Islet precursor cell (in vitro differentiated cells): ENCODE measurements at places on chromosomes 2 and 18.

DNA sequence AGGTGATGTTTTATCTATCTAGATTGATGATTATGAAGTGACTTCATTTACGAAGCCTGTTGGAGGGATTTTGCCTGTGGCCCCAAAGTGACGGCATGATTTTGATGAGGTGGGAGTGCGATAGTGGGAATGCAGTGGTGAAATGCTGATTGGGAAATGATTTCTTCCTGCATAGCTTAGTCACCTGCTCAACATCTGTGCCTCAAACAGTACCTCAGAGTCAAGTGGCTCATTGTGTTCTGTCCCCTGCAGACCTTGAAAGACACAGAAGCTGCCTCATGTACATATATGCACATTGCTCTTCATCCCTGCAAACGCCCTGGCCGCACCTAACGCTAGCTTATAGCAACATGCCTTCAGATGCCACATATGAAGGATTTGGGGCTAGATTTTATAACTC is 201.2 kb downstream of the TPGS2 start:
- no peak for DNase-seq

DNA sequence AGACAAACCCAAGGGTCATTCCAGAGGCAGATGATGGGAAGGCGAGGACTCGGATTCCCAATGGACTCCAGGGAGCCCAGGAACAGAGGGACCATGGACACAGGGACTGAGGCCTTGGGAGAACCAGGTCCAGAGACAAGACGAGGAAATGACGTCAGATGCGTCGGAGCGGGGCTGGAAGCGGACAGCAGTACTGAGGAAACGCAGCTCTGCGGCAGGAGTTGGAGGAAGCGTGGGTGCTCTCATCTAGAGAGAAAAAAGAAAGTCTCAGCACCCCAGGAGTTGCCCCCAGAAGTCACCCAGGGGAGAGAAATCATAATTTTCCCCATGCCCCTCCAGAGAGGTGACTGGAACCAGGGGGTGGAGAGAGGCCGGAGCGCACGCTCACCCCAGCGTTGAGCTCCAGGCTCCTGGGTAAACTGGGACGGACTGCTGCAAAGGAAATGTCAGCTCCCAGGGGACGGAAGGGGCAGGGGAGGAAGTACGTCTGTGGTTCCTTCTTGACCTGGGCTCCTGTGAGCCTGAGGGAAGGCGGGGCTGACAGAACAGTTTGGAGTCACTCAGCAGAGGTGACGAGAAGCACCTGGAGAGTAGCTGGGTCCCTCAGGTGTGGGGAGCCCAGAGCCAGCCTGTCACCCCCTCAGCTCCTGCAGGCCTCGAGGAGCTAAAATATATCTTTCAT is 44.7 kb downstream of the CMPK2 start:
- no peak for DNase-seq

GRCh38 chr2:161131804-161132203 is 28.4 kb upstream of the TANK start:
- DNase-seq: no peak

DNA sequence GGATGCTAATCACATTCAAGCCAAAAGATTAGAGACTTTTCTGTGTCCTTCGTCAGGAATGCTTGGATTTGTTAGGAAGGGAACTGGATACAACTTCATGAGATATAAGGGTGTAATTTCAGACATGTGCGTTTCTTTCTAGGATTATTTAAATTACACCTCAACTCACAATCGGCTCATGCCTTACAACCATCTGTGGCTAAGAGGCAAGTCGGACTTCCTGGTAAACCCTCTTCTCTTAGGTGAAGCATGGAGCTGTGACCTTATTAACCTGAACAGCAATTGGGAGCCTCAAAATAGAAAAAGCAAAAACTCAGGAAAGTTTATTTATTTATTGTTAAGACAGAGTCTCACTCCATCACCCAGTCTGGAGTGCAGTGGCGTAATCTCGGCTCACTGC is 61.8 kb downstream of the SEMA4F start:
- DNase-seq: no peak

- DNase-seq: peak; percentile 73
These were observed 10.0 kb downstream of the FLACC1 start for GRCh38 chr2:201347138-201347537.

DNA sequence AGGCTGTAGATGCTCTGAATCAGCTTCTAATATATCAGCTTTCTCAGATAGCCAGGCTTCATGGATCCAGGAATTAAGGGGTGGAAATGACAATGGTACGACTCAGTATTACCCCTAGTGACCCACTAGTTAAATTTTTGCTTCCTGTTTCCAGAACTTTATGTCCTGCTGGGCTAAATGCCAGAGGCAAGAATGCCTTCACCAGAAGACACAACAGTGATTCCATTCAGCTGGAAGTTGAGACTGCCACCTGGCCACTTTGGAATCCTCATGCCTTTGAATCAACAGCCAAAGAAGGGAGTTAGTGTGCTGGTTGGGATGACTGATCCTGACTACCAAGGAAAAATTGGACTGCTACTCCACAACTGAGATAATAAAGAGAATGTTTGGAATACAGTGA is 239.1 kb downstream of the ASXL3 start:
- peak; percentile 81 for DNase-seq

GRCh38 chr2:12064153-12064552 is 317.7 kb downstream of the LPIN1 start:
- no peak for DNase-seq

DNA sequence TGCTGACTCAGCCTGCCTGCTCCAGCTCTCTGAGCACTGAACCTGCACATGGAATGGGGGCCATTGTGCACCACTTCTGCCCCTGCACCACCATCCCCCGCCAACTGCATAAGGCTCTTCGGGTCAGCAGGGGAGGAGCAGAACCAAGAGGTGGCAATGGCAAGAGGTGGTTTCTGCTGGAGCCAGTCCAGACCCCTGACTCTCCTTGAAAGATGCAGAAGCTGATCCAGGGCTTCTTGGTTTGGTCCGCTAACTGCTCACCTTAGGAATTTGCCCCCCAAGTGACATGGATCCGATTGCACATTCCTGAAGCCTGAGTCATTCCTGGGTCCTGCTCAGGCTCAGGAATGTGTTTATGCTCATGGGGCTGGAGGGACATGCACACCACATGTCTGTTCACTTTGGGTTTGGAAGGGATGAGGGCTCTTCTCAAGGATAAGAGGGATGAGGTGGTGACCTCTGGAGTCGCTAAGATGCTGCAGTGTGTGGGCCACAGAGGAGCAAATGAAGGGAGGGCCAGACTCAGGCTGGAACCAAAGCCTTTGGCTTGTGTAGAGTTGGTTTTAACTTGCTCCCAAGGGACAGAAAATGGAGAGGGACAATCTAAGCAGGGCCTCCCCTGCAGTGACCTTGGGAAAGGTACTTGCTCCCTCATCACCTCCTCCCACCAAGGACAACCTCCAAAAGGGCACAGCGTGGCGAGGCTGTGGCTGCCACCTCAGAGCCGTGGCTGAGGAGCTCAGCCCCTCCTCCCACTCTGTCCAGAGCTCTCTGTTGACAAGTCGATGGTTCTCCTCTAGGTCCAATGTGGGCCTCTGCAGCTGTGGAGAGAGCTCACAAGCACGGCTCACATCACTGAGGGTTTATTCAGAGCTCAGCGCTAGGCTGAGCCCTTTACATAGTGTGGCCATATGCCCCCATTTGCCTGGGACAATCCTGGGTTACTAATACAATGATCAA is 66.2 kb downstream of the HS1BP3 start:
- peak; percentile 99 for DNase-seq

- DNase-seq: no peak
These were observed 87.4 kb downstream of the ADAM23 start for GRCh38 chr2:206530727-206531126.

DNA sequence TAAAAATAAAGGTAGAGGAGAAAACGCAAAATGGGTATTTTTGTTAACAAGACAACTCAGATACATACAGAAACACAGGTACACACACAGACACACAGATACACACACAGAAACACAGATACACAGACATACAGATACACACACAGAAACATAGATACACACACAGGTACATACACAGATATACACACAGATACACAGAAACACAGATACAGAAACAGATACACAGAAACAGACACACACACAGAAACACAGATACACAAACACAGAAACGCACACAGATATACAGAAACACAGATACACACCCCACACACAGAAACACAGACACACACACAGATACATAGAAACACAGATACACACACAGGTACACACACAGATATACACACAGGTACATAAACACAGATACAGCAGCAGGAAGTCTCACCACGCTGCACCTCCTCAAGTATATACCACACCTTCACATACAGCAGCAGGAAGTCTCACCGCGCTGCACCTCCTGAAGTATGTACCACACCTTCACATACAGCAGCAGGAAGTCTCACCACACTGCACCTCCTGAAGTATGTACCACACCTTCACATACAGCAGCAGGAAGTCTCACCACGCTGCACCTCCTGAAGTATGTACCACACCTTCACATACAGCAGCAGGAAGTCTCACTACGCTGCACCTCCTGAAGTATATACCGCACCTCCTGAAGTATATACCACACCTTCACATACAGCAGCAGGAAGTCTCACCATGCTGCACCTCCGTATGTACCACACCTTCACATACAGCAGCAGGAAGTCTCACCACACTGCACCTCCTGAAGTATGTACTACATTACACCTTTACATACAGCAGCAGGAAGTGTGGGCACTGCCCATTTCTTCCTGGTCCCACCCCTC is 250.5 kb downstream of the HDAC4 start:
- peak; percentile 23 for DNase-seq

DNA sequence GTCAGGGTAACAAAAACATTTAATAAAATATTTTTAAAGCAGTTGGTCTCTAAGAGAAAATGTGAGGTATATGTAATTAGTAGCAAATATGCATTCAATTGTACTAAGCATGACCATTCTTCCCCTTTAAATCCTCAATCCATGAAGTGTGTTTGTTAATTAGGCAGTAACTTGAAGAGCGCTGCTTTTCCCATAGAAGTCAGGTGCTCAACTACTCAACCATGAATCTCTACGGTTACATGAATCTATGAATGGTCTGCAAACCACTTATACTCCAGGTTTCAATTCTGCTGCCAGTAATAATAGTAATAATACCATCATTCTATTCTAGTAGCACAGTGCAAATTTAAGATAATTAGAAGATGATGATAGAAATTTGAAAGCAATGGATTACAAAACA is 55.8 kb downstream of the SLC8A1 start:
- DNase-seq: no peak

DNA sequence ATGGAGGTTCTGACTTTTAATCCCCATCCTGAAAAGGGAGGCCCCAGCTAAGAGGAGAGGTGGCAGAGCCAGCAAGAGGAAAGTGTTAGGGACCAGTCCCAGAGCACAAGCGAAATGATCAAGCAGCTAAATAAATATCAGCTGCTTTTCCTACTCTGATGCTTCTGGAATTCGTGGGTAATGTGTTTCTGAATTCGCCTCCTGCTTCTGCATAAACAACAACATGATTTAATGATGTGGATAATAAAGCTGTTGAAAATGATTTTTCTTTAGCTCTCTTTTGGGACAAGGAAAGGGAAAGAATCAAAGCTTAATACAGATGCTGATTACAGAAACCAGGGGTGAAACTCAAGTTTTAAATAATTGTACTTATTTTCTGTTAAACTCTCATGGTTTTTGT is 329.7 kb downstream of the PDE11A start:
- DNase-seq: no peak

- no peak for DNase-seq
These were observed 189.8 kb downstream of the LTBP1 start for GRCh38 chr2:33136566-33136965.

GRCh38 chr18:62105376-62105775 is 81.5 kb downstream of the PIGN start:
- DNase-seq: no peak
